ENCODE measurements at places on chromosomes 12 and 14. TPM values are rescaled to one million over a fixed set of nuclear protein-coding genes. Genes with fewer than 3 reads are reported as not detected.

RPL10L gene
- total RNA-seq: 0.43 TPM

REP15 gene
- 1.3 TPM for total RNA-seq

DCN gene
- total RNA-seq: 125 TPM

TGM1 gene
- 2.2 TPM for total RNA-seq

CTSG gene
- not detected for total RNA-seq

POTEG gene
- total RNA-seq: not detected

ANKRD52 gene
- total RNA-seq: 22.2 TPM

LGALS3 gene
- 198 TPM for total RNA-seq

ERBB3 gene
- total RNA-seq: 1.7 TPM

KIF5A gene
- 1.3 TPM for total RNA-seq

IRAK3 gene
- total RNA-seq: 2.6 TPM

NYNRIN gene
- total RNA-seq: 11.6 TPM

NEUROD4 gene
- not detected for total RNA-seq

Measured in fibroblast of villous mesenchyme (primary cell).